ENCODE measurements at places on chromosomes 6 and 20.

GRCh38 chr6:487956-488355 is 96.4 kb downstream of the IRF4 start:
- DNase-seq = no peak

DNA sequence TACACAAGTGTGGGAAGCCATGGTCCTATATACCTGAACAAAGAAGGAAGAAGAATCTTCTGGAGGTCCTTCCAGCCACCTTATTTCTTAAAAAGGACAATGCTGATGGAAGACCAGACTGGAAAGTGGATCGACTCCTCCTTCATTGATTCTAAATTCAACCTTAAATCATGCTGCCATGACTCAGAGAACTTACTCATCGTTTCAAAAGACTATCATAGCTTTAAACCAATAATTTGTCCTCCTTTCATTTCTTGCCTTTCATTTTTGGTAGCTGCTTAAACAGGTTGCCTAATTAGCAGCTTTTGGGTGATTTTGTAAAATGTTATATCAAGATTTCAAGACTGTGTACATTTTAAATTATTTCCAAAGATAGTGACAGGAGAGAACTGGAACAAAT is 60.8 kb downstream of the RTN4IP1 start:
- no peak for DNase-seq

DNA sequence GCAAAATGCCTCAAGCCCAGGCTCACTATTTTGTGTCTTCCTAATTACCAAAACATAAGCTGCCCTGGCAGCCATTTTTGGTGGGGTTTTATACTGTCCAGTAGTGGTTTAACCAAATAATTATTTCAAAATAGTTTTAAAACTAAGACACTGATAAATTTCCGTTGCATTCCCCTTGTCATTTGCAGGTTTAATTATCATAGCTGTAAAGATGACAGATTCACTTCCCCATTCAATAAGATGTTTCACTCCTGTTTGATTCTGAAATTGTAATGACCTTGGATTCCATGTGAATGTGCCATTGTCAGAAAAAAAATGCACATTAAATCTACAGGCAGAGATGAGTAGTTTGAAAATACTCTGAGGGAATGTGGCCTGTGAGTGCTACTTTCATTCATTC is 172.0 kb downstream of the COL9A1 start:
- no peak for DNase-seq

- no peak for DNase-seq
Observed at GRCh38 chr6:31882344-31882743, 3.5 kb upstream of the SLC44A4 start.

DNA sequence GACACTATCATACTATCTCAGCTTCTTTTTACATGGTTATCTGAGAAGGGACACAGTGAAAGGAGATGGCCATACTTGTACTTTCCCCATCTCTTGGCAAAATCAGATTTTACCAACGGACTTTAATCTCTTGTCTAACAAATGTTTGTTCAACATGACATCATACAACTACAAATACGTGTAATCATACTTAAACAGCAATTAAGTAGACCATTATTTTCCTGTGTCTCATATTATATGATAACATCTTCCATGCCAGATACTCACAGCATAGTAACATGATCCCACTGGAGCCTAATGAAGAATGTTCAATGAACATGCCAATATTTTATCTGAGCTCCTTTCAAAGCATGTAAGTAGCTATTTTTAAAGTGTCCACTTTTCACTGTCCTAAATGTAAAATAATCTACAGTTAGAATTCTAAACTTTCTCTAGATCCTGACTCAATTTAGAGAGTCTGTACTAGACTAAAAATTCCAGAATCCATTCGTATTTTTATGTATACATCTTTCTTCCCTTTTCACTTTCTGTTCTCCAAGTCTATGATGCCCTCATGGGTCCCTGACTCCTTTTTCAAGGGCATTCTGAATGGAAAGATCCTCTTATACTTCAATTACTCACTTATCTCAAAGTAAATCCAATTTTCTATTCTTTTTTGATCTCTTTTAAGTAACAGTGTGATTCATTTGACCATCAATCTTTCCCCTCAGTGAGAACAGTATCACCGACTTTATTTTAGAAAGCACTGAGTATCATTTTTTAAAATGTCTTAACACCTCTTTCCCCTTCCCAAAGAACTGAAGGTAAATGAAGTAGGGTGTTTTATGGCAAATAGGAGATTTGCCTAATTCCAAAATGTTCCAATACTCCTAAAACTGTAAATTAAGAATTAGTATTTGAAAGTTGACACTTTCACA is 133.5 kb downstream of the CDK19 start:
- no peak for DNase-seq

- DNase-seq = no peak
Observed at GRCh38 chr6:32974016-32974333, 5.6 kb downstream of the BRD2 start.

DNA sequence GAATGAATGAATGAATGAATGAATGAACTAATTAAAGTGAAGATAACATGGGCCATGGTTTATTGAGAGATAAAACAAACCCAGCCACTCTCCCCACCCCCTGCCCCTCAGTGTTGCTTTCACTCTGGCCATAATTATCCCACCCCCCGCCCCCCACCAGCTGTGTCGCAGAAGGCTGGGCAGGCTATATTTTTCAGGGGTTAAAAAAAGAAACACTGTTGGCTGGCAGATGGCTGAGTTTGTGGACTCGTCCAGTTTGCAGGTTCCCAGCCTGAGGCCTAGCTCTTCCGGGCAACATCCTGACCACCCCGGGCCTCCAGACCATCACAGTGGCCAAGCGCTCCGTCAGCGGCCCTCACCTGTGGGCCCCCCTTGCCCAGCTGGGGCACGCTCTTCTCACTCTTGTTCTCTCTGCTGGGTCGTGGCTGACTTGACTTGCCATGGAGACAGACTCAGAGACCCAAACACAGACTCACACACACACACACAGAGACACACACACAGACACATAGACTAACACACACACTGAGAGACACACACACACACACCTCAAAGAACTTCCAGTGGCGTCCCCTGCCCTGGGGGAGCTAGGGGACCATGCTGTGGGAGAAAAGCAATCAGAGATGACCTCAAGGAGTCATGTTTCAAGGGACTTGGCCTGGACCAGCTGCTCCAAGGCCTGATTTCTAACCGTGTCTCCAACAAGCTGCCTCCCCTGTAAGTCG is 2.2 kb upstream of the GRM4 start:
- DNase-seq = no peak

GRCh38 chr20:10133532-10133931 is 85.1 kb upstream of the SNAP25 start:
- no peak for DNase-seq

GRCh38 chr6:143471822-143472221 is 21.2 kb downstream of the PEX3 start:
- DNase-seq = no peak

GRCh38 chr20:57682184-57683101 is 27.4 kb downstream of the PMEPA1 start:
- no peak for DNase-seq
